Stimulated activated CD4-positive, alpha-beta T cell treated with anti-CD3 and anti-CD28 coated beads, Interleukin-12 subunit alpha, Interleukin-12 subunit beta, amount 100 ng/mL, for 48 hours (primary cell): ENCODE measurements at places on chromosomes 3 and 15.

DNA sequence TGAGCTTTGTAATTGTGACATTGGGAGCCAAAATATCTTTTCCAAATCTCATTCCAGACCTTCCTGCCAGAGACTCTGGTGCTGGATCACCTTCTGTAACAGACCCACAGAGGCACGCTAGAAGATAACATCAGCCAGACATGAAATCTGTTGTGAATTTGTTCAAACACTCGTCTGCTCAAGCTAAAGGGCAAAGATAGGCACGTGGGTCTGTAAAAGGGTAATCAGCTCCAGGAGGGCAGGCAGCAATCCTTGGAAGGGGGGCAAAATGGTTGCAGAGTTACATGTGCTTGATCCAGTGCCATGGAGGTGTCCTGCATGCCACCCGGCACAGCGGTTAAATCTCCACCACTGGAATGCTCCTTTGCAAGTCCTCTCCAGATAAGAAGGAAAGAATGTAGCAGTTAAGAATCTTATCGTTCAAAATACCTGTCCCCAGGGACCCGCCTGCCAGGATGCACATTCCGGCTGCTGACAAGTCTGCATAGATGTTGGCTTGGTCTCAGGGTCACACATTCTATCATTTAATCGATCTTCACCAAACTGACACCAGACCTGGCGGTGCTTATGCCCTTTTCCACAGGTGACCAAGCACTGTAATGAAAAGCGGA lies 74.8 kb downstream of the ADAMTS9 start:
- DNase-seq: no peak

- DNase-seq: no peak
Measured at GRCh38 chr3:37162501-37163245, 11.7 kb downstream of the LRRFIP2 start.

GRCh38 chr15:80904998-80905397 lies 84.6 kb downstream of the MESD start:
- DNase-seq: no peak

GRCh38 chr15:31970007-31970406 lies 60.3 kb upstream of the CHRNA7 start:
- no peak for DNase-seq

- no peak for DNase-seq
Measured at GRCh38 chr3:143134471-143134870, 14.9 kb downstream of the CHST2 start.

DNA sequence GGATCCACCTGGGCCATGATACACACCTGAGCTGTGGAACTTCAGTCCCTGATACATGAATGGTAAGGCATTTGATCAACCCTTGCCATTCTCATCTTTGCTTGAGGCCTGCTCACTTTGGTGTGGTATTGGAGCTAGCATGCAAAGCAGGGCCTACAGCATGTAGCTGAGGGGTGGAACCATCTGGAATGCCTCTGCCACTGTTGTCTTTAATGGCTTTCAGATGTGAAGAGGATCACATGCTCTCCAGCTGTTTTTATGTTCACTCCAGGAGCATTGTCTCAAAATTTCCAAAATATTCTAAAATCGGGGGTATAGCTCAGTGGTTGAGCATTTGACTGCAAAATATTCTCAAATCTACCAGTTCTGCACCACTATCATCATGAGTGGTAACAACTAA lies 64.4 kb upstream of the PHLDB2 start:
- DNase-seq: no peak

GRCh38 chr3:122640437-122640999 lies 40.1 kb upstream of the PARP14 start:
- no peak for DNase-seq

- no peak for DNase-seq
Measured at GRCh38 chr3:187288131-187288854, 3.2 kb downstream of the MASP1 start.

DNA sequence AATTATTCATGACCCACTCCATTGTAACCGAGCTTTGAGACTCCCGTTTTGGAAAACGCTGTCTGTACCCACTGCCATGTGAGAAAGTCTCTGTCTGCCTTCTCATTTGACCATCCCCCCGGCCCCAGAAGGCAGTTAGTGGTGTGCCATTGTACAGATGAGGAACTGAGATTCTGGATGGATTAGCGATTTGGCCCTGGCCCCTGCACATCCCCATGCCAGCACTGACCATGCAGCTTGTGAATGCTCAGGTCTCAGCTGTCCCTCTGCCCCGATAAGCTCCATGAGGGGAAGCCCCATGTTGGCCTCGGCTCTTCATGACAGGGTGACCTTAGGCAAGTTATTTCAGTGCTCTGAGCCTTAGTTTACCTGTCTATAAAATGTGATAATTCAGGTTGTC lies 153.0 kb upstream of the SMAD3 start:
- DNase-seq: no peak

DNA sequence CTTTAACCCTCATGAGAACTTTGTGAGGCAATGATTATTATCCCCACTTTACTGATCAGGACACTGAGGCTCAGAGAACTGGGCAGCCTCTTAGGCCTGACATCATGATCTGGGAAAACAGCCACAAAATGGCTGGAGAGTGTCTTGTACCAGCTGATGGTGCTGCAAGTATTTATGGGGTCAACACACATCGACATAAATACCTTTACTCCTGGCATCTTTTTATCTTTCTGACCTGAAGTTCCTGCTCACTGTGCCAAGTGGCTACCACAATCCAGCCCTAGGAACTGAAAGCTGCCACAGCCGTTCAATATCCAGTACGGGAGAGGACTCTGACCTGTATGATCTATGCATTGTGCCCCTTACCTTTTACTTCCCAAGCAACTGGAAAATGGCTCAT lies 29.2 kb upstream of the MUC13 start:
- no peak for DNase-seq

DNA sequence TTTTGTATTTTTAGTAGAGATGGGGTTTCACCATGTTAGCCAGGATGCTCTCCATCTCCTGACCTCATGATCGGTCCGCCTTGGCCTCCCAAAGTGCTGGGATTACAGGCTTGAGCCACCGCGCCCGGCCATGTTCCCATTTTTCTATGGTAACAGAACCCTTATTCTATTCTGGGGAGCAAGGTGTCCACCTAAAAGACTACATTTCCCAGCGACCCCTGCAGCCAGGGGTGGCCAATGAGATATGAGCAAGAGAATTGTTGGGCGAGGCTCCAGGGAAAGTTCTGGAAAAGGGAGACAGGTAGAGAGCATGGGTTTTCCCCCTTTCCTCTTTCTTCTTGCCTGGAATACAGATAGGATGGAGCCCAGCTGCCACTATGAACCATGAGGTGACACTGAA lies 96.9 kb downstream of the LINGO1 start:
- DNase-seq: no peak

DNA sequence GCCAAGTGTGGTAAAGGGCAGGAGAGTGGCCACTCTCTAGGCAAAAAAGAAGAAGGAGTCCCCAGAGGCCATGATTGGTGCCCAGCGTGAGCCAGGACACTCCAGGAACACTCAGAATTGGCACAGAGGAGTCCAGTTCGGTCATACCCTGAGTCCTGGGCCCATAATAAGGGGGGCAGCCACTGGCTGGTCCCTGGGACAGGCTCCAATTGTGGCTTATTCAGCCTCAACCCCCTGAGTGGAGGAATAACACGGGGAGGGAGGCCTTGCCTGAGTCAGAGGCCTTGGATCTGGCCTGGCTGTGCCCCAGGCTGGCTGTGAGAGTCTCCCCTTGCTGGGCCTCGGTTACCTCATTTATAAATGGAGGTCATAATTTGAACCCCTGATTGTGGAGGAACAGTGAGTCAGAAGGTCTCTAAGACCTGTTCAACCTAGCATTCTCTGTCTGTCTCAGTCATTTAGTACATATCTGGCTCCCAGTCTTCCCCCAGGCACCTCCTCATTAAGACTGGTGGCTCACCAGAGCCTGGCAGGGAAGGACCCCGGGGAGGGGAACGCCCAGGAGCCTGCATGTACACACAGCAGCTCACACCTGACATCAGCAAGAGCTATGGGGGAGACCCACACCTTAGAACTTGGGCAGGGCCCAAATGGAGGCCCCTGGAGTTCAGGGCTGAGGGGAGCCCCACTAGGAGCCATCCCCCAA lies 95.9 kb upstream of the ATP2B2 start:
- DNase-seq: no peak

GRCh38 chr15:71186267-71186666 lies 71.0 kb downstream of the THSD4 start:
- DNase-seq: no peak

- DNase-seq: no peak
Measured at GRCh38 chr15:100980410-100981046, 61.4 kb downstream of the LRRK1 start.

DNA sequence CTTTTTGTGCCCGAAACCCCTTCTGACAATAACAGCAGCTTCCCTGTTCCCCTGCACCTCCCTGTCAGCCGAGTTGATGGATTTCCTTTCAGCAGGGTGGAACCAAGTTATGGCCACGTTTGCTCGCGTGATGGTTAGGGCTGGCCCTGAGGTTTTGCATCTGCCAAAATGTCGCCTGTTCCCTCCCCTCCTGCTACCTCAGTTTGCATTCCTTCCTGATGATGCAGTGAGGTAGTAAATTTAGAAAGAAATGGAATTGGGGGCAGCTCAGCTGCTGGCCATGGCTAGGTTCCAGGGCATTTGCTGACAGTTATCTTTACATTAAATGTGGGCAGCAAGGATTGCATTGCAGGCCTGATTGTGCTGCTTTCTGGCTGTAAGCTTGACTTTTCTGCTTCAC lies 13.2 kb downstream of the LIMD1 start:
- no peak for DNase-seq

DNA sequence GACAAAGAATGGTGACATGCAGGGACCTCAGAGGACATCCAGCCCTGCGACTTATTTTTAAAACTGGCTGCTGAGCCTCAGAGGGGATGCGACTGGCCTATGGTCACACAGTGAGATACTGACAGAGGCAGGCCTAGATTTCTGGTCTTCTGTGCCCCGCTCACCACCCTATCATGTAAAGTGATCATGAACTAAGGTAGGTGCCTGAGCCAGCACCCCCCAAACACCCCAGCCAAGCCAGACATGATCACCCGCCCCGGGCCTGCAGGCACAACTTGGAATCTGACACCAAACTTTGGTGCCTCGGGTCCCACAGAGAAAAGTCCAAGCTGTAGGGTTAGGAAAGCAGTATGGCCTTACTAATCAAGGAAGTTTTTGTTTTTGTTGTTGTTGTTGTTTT lies 33.9 kb upstream of the HHATL start:
- DNase-seq: no peak

DNA sequence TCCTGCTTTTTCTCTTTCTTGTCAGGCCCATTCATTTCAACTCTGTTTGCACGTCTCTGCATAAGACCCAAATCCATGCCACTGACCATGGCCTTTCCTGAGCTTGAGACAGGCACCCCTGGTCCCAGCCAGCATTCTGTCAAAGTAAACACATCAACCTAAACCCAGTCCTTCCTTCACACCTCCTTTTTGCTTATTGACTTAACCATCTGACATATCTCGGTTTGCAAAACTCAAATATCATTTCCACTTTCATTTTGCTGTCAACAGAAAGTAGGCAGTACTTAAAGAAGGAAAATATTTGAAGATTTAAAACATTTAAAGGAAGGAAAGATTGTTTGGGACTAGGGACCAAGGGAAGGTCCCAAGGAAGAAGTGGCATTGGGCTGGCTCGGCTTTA lies 48.2 kb upstream of the KBTBD8 start:
- DNase-seq: no peak

DNA sequence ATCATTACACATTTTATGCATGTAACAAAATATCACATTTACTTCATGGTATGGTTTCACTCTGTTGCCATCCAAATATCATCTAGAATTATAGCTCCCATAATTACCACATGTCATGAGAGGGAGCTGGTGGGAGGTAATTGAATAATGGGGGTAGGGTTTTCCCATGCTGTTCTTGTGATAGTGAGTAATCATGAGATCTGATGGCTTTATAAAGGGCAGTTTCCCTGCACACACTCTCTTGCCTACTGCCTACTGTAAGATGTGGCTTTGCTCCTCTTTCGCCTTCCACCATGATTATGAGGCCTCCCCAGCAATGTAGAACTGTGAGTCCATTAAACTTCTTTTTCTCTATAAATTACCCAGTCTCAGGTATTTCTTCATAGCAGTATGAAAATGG lies 123.4 kb downstream of the SATB1 start:
- no peak for DNase-seq

GRCh38 chr15:50627351-50628055 lies 59.1 kb downstream of the TRPM7 start:
- DNase-seq: no peak

DNA sequence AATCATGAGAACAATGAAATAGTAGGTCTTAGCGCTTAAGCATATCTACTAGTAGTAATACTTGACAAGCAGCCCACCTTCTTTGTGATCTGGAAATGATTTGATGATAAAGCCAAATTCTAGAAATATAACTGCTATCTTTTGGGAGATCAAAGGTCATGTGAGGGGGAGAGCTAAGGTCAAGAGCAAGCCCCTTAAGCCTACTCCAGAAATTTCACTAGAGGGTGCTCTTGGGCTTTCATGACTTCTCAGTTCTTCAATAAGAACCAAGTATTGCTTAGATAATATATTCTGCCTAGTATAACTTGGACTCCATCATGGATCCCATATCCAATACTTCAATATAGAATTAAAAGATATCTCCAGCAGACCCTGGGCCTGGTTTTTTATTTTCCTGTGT lies 319.6 kb downstream of the ZBTB20 start:
- DNase-seq: no peak

DNA sequence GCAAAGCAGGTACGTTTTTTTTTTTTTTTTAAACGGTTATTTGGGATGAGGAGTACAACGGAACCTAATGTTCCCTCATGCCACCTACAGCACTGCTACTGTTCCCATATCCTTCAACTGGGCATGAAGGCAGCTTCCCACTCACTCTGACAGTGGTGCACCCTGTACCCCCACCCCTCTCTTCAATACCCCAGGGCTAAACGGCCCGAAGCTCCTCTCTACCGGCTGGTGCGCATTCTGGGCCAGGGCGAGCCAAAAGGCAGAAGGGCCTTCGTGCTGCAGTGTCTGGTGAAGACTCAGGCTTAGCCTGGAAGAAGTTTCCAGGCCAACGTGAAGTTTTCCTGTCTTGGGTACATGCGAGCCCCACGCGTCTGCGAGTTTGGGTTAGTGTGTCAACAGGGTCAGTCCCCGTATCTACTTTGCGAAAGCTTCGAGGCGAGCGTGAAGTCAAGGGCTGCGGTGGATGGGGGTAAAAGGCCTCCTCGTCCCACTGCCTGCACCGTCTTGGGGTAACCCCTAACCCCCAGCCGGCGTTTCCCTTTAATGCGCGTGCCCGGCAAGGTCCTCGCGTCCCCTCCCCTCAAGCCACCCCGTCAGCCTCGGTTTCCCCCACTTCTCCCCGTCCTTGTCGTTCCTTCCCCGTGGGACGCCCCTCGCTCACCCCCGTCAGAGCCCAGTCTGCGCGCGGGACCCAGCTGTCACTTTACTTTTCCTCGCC lies 765 bp upstream of the UBE2E2 start:
- DNase-seq: peak; percentile 6

- DNase-seq: no peak
Measured at GRCh38 chr15:55552451-55552850, 35.7 kb downstream of the PYGO1 start.

DNA sequence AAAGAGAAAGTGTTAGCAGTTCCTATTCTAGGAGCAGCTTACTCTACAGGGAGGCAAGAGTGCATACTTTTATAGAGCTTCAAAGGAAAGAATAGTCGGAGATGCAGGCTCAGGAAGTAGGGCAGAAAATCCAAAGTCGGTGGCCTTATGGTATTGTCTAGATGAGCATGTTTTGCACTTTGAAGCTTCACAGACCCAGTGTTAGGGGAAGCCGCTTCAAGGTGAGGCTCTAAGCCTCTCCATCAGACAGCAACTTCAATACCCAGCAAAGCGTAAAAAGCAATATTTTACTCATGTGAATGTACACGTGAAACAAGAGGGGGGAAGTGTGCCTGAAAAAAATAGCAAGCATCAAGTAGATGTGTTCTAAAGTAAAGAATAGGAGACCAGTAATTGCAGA lies 125.6 kb upstream of the RASGRP1 start:
- DNase-seq: no peak

- no peak for DNase-seq
Measured at GRCh38 chr15:98003518-98003917, 43.0 kb downstream of the ARRDC4 start.
